ENCODE measurements at places on chromosomes 5 and 9. TPM values are rescaled to one million over a fixed set of nuclear protein-coding genes. Genes with fewer than 3 reads are reported as not detected.

The F2RL1 gene
- 6.0 TPM for total RNA-seq

The PTGER4 gene
- 5.2 TPM for total RNA-seq

The PCDHGB3 gene
- 5.1 TPM for total RNA-seq

The TAF11L10 gene
- total RNA-seq, result not detected

The SKP1 gene
- 253 TPM for total RNA-seq

The RANBP6 gene
- 24.5 TPM for total RNA-seq

The MYMK gene
- total RNA-seq, result not detected

The ARID3C gene
- total RNA-seq, result not detected

The TCERG1 gene
- total RNA-seq, result 20.6 TPM

The NTRK2 gene
- 0.26 TPM for total RNA-seq

The OLFML2A gene
- 5.7 TPM for total RNA-seq

The TPPP gene
- total RNA-seq, result under 0.01 TPM

The FABP6 gene
- total RNA-seq, result not detected

The ECSCR gene
- not detected for total RNA-seq

The PCDHGB7 gene
- 5.2 TPM for total RNA-seq

The ROPN1L gene
- total RNA-seq, result 0.32 TPM

The GABRA6 gene
- not detected for total RNA-seq

The ALDH1A1 gene
- 10.1 TPM for total RNA-seq

The TMEM232 gene
- total RNA-seq, result 6.3 TPM
